NCI-H446 (cell line): ENCODE measurements at places on chromosomes 16 and 17.
A peak's percentile ranks its signal among the peaks of the same experiment; 100 is the strongest.

DNA sequence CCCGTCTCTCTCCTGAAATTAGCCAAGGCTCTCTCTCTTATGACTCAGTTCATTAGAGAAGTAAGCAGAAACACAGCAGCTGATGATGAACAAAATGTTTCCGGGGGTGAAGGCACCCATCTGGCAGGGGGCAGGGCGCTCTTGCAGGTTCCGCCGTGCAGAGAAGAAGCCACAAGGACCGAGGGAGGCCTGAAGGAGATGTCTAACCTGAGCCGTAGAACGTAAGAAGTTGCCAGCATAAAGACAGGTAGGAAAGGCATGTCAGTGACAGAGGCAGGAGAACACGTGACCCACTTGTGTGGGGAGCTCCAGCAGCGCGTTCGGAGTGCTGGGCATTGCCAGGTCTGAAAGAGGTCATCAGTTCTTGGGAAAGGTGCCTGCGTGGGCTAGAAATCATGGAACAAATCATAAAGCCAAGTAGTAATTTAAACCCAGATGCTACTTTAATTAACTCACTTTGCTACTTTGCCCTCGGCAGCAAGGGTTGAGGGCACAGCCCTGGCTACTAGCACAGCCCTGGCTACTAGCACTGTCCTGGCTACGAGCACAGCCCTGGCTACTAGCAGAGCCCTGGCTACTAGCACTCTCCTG is 198.6 kb downstream of the RPTOR start:
- DNase-seq, result no peak

DNA sequence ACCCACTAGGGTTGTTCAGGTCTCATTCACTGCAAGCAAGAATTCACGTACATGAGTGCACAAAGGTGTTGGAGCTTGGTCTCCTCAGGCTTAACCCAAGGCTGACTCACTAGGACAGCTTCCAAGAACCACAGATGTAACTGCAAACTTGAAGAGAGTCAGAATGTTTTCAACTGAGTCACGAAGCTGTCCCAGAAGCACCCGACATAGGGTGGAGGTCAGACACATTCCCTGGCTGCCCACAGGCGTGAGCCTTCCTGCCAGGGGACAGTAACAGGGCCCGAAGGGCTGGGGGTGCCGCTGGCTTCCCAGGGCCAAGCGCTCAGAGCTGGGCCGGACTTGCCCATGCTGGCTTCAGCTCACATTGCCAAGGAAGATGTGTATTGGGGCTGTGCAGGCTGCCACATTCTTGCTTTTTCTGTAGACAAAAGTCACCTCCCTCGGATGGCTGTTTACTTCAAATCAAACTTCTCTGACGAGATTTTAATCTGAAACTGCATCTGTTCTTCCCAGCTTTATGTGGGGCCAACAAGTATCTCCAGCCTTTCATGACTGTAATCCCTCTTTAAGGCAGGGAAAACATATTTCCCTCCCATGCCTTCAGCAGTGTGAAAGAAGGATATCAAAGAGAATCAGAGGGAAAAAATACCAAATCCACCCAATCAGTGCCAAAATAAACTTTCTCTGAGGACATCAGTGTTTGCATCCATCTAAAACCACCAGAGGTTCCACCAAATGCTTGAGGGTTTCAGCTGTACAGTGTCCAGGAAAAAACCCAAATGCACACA is 14.3 kb downstream of the CMTM3 start:
- DNase-seq, result no peak

GRCh38 chr17:19388791-19389785 is 2.1 kb upstream of the MFAP4 start:
- peak; percentile 51 for DNase-seq

DNA sequence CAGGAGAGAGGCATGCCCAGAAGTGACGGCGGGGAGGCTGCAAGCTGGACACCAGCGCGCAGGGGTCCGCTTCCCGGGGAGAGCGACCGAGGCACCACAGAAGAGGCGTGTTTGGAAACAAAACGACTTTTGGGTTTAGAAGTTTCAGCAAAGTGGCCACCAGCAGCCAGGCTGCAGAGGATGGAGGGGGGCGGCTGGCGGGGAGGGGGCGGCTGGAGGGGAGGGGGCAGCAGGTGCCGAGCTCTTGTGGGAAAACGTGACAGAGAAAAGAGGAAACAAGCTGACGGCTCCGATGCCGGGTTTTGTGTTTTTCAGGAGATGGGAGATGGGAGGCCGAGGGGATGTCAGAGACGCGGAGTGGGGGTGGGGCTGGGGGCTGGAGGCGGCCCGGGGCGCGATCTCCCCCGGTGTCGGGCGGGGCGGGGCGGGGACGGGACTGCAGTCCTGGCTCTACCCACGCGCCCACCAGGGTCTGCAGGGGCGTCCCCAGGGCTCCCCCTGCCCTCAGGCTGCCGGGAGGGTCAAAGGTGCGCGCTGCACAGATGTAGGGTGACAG is 32.1 kb upstream of the RPH3AL start:
- DNase-seq, result no peak

GRCh38 chr16:80576343-80576912 is 35.6 kb downstream of the DYNLRB2 start:
- no peak for DNase-seq

DNA sequence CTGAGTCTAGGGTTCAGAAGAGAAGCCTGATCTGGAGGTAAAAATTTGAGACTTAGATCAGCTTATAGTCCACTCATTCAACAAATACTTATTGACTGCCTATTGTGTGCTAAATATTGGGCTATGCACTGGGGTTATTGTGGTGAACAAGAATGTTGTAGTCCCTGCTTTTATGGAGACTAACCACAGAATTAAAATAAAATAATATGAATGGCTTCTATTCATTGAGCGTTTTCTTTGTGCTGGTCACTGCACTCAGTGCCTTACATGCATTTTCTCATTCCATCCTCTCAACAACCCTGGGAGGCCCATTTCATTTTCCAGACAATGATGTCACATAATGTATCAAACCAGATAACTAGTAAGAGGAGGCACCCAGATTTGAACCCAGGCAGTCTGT is 4.8 kb downstream of the NEK8 start:
- no peak for DNase-seq

DNA sequence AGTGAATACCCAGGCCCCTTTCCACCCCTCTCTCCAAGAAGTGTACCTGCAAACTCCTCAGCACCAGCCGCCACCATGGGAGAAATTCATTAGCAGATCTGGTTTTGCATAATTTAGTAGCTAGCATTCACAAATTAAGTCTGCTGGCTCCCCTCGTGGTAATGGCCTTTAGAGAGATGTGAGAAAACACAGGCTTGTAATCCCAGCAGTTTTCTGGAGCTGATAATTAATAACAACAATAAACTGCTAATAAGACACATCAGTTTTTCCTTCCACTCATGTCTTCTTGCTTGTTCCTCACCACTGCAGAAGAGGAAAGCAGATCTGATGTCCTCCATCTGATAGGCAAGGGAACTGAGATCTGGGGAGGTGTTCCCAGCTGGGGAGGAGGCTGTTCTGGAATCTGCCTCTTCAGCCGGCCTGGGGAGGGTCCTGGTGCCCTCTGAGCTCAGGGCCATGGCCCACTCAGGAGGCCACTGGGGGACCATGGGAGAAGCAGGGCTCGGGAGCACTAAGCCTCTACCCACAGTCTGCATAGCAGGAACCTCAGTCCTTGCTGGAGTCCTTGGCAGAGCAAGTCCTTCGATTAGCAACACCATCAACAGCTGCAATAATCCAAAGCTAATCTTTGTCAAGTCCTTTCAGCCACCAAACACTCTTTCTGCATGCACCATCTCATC is 74.2 kb upstream of the DNAJA2 start:
- no peak for DNase-seq

DNA sequence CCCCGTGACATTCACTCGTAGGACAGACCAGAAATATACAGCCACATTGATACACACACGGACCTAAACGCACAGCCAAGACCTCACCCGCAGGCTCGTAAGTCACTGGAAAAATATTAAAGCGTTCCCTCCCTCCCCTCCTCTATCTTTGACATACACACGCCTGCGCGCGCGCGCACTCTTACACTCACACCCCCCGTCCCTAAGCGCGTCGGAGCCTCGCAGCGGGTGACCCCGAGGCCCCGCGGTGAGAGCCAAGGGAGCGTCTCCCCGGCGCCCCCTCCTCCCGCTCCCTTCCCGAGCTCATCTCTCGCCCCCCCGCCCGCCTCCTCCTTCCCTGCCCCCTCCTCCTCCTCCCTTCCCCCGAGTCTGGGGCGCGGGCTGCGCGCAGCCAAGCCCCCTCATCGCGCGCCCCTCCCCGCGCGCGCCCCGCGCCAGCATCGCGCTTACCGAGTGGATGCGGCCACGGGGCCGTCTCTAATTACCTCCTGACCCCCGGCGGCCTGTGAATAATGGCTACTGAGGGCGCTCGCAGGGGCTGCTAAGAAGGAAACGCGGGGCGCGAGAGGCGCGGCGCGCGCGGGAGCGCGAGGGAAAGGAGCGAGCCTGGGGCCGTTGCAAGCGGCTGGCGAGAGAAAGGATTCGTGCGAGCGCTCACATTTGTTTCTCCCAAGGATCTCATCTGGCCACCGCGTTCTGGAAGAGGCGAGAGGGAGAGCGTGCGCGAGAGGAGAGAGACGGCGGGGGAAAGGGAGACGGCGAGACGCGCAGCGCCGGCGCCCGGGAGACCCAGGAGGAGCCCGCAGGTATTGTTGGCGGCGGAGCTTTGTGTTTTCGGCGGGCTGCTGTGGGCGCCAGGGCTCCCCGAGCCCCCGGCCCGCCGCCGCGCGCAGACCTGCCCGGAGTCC is 42.4 kb downstream of the RAI1 start:
- DNase-seq, result peak; percentile 39

DNA sequence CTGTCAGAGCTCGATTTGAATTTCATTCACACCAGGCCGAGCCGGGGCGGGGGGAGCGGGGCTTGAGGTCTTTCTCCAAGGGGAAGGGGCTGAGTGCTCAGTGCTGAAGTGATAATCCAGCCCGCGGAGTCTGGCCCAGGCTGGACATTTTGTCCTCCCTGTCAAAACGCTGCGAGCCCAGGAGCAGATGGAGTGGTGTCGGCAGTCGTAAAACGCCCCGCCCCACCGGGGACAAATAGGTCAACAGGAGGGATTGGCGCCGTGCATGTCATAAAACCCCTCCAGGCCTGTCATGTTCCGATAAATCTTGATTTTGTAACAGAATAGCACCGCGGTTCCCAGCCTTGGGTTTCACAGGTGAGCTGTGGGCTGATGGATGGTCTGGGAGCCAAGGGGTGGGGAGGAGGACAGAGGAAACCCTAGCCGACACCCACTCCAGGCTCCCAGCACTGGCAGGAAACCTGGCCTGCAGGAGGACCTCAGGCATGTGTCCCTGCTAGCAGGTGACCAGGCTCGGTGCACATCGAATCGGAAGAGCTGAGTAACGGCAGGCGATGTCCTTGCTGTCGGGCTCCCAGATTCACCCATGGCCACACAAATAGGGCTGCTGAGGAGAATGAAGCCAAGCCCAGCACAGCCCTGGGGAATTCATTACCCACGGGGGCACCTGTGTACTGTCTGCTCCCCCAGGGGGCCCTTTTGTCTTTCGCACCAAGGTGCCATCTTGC is 341.4 kb downstream of the FOXL1 start:
- no peak for DNase-seq

- no peak for DNase-seq
Measured at GRCh38 chr16:58176608-58177352, 21.1 kb downstream of the CSNK2A2 start.

DNA sequence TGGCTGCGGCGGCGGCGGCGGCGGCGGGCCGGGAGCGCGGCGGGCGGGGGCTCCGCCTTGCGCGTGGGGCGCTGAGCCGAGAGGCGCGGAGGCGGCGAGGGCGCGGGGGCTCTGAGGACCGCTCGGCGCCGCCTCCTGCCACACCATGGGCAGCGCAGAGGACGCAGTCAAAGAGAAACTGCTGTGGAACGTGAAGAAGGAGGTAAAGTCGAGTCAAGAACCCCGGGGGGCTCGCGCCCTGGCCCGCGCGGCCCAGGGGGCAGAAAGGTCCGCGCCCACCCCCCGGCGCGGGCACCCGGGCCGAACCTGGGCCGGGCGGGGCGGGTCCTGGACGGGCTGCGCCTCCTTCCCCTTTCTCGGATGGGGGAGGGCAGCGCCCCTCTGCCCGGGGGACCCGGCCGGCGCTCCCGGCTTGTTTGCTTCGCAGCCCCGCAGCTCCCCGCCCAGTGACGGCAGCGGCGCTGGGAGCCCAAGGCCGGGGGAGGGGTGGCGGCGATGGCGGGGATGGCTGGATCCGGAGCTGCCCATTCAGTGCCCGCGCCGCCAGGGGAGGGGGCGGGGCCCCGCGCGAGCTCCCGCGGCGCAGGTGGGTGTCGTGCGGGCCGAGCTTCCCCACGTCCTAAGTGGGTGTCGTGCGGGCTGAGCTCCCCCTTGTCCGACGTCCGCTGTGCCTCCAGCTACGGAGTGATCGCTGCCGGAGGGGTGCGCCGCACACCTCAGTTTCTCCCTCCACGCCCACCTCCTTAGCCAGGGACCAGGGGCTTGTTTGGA is 428 bp downstream of the SGSM2 start:
- no peak for DNase-seq

- no peak for DNase-seq
Measured at GRCh38 chr16:86775511-86775921, 197.2 kb downstream of the FOXL1 start.

- DNase-seq, result no peak
Measured at GRCh38 chr17:16027708-16028584, 28.3 kb downstream of the TTC19 start.

DNA sequence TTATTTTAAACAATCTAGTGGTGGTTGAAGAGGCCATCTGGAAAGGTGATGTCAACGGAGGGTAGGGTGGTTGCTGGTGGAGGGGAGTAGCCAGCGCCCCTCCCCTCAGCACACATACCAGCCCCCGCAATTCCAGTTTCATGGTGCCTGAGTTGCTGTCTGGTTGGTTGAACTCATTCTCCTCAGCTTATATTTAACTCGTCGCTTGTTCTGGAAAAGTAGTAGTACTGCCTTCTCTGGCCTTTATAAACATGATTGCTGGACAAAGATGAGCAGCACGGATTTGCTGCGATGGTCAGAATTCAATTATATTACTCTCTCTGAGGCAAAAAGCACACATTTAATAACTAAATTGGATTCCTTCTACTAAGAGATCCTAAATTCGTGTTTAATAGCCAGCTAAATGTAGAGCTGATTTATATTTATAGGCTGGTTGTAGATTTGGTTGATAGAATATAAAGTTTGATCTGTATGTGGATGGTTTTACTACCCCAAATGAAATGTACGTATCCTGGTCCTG is 238.0 kb upstream of the TBX2 start:
- DNase-seq, result no peak

GRCh38 chr17:68780596-68780995 is 174.6 kb downstream of the ABCA8 start:
- no peak for DNase-seq

- peak; percentile 10 for DNase-seq
Measured at GRCh38 chr16:13961099-13961811, 41.3 kb downstream of the ERCC4 start.
